GM19239 (cell line): ENCODE measurements at places on chromosomes 13 and 19.

DNA sequence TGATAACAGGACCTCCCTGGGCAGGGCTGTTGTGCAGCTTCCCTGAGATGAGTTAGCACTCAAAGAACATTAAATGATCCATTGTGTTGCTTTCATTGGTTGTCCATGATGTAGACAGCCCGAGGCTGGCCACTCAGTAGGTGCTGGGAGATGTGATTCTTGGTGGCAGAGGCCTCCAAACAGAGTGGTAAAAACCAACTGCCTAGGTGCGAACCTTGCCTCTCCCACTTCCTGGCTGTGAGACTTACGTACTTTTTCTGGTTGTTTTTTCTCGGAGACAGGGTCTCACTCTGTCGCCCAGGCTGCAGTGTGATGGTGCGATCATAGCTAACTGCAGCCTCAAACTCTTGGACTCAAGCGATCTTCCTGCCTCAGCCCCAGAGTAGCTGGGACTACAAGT, 6.2 kb downstream of the SARS2 start:
- no peak for DNase-seq

DNA sequence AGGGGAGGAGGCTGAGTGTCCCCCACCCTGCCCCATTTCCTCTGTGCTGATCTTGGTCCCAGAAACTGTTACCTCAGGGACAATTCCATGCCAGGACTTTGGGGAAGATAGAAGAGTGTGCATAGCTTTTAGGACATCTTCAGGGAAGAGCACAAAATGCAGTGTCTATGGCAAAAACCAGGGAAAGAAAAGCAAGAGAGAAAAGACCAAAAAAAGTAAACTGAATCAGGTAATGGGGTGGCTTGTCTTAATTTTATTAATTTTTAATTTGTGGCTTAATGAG, 109.4 kb downstream of the NDFIP2 start:
- DNase-seq: no peak

- no peak for DNase-seq
Measured at GRCh38 chr13:97202761-97203160, 19.4 kb upstream of the MBNL2 start.

DNA sequence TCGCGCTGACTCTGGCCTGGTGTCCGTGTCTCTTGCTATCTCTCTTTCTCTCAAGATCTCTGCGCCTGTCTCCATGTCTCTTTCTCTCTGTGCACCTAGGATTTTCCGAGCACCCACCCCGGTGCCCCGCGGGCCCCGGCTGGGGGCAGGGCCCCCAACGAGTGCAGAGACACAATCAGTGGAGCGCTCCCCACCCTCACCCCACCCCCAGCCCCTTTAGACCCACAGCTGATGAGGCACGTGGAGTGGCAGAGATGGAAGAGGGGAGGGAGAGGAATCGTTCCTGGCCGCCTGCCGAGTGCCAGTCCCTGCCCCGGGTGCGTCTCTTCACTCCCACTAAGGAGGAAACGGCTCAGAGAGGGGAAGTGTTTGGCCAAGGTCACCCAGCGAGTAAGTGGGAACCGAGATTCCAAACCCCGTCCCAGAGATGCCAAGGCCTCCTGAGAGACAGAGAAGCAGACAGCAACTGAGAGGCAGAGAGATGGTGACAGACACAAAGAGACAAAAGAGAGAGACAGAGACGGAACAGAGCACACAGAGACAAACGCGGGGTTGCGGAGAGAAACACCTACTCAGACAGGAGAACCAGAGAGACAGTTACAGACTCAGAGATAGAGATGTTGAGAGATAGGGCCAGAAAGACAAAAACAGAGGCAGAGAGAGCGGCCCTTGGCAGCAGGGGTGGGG, 626 bp upstream of the BCL3 start:
- peak; percentile 49 for DNase-seq

DNA sequence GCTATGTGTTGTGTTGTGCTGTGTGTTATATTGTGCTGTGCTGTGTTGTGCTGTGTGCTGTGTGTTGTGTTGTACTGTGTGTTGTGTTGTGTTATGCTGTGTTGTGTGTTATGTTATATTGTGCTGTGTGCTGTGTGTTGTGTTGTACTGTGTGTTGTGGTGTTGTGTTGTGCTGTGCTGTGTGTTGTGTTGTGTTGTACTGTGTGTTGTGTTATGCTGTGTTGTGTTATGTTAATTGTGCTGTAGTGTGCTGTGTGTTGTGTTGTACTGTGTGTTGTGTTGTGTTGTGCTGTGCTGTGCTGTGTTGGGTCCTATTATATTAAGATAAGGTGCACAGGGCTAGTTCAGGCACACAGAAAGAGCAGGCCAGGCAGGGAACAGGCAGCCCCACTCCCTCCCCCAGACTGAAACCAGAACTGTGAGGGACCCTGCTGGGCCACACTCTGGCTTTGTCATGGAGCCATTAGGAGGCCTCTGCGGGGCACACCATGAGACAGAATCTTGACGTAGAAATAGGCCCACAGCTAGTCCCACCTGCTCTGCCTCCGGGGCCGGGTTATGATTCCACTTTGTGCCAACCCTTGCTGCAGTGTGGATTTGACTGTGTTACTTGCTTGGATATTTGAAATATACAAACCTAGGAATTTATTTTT, 12.1 kb downstream of the SOX1 start:
- DNase-seq: no peak

DNA sequence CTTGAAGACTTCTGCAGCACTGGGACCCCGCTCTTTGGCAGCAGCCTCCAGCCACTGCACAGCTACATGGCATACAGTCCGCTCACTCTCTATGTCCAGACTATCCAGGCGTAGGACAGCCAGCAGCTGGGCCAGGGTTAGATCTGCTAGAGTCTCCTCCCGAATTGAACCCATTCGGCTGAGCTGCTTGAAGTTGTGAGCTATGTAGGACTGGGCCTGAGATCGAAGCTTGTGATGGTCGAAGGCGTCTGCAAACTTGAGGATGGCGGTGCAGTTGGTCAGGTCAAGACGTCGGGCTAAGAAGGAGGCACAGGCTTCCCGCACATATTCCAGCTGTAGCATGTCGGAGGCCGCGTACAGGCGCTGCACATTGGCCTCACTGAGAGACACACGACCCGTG, 900 bp downstream of the KBTBD7 start:
- DNase-seq: no peak

DNA sequence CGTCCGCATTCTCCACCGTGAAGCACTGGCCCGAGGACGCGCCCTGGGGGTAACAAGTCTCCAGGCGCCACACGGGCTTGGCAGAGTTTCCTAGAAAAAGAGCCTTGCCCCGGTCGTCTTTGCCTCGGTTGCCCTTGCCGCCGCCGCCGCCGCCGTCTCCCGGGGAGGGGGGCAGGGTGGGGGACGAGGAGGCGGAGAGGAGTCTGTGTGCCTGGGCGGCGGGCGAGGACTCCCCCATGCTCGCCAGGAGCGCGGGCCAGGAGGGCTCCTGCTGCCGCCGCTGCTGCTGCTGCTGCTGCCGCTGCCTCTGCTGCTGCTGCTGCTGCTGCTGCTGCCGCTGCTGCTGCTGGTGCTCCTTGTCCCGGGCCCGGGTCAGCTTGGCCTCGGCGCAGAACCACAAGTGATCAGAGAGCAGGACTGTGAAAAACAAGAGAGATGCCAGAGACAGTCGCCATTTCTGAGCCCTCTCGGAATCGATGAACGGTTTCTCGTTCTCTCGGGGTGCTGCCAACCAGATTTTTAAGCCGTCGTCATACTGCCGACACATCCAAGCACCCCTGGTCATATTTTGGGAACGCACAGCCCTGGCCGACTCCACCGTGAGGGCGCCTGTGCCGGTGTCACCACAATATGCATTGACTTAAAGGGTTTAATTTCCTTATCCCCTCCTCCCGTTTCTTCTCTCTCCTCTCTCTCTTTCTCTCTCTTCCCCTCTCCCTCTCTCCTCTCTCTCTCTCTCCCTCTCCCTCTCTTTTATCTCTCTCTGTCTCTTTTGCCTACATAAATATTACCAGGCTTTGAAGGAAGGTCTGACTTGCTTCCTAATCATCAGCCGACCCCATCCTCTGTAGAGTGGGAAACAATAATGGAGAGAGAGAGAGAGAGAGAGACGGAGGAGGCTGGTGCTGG, 349.1 kb downstream of the LIG4 start:
- DNase-seq: no peak

DNA sequence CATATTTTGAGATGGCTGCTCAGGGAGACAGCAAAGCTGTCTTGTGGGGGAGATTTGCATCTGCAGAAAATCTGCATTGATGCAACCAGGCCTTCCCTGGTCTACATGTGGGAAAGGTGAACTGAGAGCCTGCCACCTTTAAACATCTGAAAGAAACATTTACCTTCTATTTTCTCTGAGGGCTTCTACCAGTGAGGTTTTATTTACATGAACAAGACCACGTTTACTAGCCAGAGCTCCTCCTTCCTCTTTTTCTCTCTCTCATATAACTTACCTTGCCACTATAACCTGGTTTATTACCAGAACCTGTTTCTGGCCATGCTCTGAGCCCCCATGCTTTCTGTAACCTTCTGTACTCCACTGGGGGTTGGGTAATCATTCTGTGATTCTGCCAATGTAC, 14.4 kb upstream of the RUBCNL start:
- DNase-seq: no peak

- DNase-seq: no peak
Measured at GRCh38 chr13:74710006-74710405, 575.8 kb upstream of the KLF12 start.

GRCh38 chr13:21234526-21234925, 58.1 kb downstream of the MRPL57 start:
- no peak for DNase-seq

- no peak for DNase-seq
Measured at GRCh38 chr13:76756451-76756850, 129.8 kb downstream of the KCTD12 start.

- DNase-seq: no peak
Measured at GRCh38 chr13:38399535-38399934, 49.9 kb downstream of the UFM1 start.

GRCh38 chr13:74278901-74279300, 144.7 kb upstream of the KLF12 start:
- DNase-seq: no peak

DNA sequence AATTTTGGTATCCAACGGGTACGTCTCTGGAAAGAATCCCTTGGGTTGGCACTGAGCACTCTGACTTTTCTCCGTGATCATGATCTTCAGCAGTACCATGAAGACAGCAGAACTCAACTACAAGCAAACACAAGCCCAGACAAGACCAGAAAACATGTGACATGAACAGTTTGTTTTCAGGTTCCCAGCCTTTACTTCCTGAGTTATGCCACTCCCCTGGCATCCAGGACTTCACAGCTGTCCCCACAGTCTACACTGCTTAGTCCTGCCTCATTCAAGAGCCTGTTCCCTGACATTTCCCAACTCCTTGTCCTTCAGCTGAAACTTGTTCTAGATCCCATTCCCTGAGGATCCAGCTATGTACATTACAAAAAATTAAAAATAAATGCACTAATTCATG, 4.9 kb upstream of the N4BP2L1 start:
- DNase-seq: no peak

GRCh38 chr13:32284927-32285632, 30.1 kb downstream of the ZAR1L start:
- DNase-seq: no peak

GRCh38 chr19:6861683-6862286, 25.6 kb upstream of the ADGRE1 start:
- no peak for DNase-seq

GRCh38 chr13:83876546-83876945, 5.7 kb downstream of the SLITRK1 start:
- no peak for DNase-seq

DNA sequence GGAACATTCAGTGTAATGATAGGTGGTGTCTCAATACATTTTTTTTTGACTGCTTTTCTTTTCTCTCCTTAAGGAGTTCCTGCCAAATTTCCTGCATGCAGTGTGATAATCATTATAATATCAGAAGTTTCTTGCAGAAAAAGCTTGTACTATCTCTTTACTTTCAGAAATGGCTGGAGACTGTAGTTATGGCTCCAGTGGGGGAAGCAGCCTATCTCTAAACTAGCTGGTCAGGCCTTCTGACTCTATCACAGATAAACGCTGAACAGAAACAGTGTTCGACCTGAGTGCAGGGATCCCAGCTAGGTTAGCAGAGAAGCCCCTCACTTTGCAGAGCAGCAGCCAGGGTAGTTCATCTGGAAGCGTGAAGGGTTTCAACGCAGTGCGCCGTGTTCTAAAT, 1.9 kb downstream of the CCNE1 start:
- DNase-seq: no peak

GRCh38 chr19:28876609-28877123, 336.3 kb downstream of the UQCRFS1 start:
- no peak for DNase-seq

GRCh38 chr13:91889641-91890040, 491.2 kb downstream of the GPC5 start:
- no peak for DNase-seq

DNA sequence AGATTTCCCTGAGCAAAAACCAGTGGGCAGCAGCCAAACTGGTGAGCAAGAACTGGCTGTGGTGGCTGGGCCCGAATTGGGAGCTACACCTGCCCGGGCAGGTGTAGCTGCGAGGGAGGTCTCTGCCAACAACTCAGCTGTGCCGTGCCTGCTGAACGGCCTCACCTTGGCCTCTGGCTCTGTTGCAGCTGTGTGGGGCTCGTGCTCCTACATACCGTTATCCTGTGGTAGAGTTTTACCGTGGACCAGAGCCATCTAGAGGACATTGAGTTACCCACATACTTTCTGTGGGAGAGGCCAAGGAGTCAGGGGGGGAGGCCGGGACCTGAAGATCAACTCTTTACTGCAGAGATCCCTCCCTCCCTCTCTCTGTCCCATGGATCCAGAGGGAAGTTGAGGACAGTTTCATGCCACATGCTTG, 113.2 kb downstream of the TM9SF2 start:
- DNase-seq: no peak

- DNase-seq: no peak
Measured at GRCh38 chr19:1232652-1233072, 5.1 kb downstream of the CBARP start.

- no peak for DNase-seq
Measured at GRCh38 chr19:13784731-13785452, 10.4 kb upstream of the ZSWIM4 start.

GRCh38 chr13:110343241-110343865, 36.3 kb downstream of the COL4A2 start:
- no peak for DNase-seq

DNA sequence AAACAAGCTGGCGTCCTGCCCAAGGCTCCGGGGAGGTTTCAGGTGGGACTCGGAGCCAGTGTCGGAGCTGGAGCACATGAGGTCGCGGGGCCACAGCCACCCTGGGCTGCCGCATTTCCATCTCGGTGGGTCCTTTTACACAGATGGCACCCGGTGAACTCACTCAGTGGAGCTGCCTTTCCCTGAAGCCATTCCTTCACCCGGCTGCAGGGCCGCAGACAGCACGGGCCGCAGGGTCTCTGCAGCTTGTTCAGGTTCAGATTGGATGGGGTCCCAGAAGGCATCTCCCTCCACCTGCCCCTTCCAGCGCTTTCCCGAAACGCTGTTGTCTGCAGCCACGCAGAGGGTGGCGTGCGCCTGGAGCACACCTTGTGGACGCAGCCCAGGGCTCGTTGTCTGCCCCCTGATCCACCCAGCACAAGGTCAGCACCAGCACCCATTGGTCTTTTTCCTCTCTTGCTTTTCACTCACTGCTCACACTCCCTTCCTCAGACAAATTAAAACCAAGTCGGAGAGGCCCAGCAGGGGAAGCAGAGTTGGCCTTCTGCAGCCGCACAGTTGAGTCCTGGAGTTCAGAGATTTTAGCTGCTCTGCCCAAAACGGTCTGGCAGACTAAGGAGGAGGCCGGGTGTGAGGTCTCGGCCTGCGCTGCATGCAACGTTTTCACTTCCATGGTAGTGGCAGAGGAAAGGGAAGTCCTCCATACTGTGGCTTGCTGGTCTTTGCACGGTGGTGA, 18.1 kb downstream of the MCF2L start:
- no peak for DNase-seq

- DNase-seq: no peak
Measured at GRCh38 chr13:50107205-50107604, 92.0 kb downstream of the KCNRG start.

- no peak for DNase-seq
Measured at GRCh38 chr19:51702103-51702824, 9.1 kb downstream of the SPACA6 start.
